D341Med (cell line): ENCODE measurements at places on chromosomes 7 and 10.

DNA sequence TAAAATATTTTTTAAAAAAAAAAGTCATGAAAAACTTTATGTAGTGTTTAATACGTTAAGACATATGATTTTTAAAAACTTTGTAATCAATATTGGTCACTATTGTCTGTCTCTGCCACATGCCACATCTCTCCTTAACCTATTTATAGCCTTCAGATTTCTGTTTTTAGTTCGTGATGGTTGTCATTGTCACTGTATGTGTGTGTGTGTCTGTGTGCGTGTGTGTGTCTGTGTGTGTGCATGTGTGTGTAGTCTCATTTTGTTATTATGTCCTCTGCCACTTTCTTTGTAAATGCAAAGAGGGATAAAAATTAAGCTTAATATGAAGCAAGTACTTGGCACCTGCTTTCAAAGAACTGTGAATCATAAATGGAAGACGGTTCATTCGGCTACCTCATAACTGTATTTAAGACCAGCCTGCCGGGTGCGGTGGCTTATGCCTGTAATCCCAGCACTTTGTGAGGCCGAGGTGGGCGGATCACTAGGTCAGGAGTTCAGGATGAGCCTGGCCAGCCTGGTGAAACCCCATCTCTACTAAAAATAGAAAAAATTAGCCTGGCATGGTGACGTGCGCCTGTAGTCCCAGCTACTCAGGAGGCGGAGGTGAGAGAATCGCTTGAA lies 354.0 kb downstream of the ARL4A start:
- DNase-seq = no peak

- DNase-seq = no peak
These were observed 84.1 kb downstream of the PTPRE start for GRCh38 chr10:127990846-127991542.

DNA sequence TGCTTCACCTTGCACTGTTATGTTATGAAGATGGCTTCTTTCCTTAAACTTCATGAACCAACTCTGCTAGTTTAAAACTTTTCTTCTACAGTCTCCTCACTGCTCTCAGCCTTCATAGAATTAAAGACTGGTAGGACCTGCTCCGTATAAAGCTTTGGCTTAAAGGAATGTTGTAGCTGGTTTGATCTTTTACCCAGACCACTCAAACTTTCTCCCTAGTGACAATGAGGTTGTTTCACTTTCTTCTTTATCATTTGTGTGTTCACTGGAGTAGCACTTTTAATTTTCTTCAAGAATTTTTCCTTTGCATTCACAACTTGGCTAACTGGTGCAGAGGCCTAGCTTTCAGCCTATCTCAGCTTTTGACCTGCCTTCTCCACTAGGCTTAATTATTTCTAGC lies 316.4 kb upstream of the RNF32 start:
- DNase-seq = no peak

- DNase-seq = no peak
These were observed 3.5 kb downstream of the ANKRD1 start for GRCh38 chr10:90917238-90917967.

GRCh38 chr7:83649701-83650100 lies 762 bp upstream of the SEMA3E start:
- no peak for DNase-seq

DNA sequence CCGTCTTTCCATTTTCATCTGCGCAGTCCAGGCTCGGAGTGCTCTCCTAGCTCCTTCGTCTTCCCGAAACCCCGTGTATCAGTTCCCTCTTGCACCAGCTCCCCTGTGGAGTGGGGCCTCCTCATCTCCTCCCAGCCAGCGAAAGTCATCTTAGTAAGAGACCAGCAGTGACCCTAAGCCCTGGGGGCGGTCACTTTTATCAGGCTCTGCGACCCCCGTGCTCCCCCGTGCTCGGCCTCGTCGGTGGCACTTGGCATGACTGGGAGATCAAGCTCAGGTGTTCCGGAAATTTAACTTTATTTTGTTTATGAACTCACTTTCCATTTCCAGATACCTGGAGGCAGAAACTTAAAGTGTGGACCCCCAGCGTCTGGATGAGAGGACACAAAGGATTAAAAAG lies 574 bp upstream of the ECHDC3 start:
- no peak for DNase-seq

- DNase-seq = no peak
These were observed 76.6 kb downstream of the CNNM2 start for GRCh38 chr10:102994531-102995295.

GRCh38 chr10:98980353-98980752 lies 255.3 kb downstream of the HPSE2 start:
- no peak for DNase-seq

DNA sequence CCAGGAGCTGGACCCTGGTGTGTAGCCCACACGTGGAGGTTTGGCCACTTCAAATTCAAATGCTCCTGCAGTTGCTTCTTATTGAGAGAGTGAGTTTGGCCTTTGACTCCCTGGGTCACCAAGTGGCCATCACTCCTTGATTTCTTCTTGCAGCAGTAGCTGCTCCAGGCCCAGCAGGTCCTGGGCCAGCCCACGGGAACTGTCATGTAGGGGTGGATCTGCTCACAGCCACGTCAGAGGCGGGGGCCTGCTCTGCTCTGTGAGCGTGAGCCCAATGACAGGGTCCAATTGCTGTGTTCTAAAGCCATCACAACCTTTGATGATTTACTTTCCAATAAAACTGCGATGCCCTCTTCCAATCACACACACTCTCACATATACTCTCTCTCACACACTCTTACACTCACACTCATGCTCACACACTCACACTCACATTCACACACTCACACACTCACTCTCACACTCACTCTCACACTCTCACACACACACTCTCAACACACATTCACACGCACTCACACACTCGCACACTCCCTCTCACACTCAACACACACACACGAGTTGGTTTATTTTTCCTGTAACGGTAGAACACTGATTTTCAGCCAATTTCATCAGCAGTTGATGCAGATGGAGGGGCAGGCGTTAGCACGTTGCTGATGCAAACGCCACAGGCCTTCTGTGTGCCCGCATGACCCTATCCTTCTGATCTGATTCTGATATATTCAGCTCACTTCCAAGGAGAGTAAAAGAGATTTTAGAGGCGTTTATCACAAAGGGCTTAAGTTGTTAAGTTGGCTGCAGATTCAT lies 210.7 kb upstream of the PPP2R2D start:
- DNase-seq = no peak

DNA sequence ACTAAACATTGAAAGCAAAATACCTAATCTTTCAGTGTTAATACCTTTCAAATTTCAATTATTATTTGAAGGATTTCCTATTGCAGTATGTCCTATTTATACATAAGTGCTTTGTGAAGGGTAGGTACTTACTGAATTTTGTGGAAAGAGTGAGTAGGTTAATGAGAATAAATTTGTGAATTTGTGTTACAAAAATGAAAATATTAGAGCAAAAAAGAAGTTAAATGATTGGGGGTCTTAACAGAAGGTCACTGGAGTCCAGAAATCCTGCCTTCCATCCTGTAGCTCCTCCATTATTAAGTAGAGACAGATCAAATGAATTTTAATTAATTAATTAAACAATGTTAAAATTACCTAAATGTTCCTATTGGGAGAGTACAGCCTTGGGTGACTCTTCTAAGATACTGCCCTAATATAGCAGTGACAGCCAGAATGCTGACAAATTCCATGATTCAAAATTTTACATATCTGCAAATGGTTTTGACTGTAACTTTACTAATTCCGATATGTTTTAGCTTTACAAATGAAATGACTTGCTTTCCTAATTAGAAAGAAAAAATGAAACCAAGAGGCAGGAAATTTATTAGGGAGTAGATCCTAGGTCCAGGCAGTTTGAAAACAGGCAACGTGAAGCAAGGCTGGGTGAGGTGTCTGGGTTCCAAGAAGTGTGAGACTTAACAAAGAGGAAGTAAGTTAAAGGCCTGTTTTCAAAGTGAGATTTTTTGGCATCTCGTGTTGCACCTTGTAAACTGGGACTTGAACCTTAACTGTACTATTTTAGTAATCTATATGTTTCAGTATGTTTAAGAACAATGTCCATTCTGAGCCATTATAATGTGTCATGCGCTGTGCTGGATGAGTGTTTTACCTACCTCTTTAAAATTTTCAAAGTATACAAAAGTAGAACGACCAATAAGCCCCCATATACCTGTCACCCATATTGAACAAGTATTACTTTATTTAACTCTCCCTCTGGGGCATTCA lies 1.5 kb downstream of the PIK3CG start:
- DNase-seq = no peak

GRCh38 chr7:129990403-129991192 lies 37.8 kb upstream of the UBE2H start:
- no peak for DNase-seq

DNA sequence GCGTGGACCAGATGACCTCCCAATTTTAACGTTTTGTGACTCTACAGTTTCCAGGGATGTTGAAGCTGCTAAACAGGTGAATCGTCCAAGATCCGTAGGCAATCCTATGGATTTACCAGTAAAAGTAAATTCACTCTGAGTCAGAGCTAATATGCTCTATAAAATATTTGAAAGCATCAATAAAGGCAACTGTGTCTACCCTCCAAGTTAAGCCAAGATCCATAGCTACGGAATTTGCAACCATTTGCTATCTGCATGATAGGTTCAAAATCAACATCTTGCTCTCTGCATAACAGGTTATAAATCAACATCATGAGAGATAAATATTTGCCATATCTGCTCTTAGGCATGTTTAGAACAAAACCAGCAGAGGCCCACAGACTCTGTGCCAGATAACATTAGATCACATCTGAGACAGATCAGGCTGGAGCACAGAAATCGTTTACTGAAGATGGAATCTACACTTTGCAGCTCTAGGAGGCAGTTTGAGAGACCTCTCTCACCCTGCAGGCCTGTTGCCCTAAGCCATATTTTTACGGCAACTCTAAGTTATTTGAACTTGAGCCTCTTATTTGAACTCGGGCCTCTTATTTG lies 80.7 kb upstream of the PDCD4 start:
- no peak for DNase-seq
